ENCODE measurements at places on chromosomes 13 and 19.
A peak's percentile ranks its signal among the peaks of the same experiment; 100 is the strongest.

DNA sequence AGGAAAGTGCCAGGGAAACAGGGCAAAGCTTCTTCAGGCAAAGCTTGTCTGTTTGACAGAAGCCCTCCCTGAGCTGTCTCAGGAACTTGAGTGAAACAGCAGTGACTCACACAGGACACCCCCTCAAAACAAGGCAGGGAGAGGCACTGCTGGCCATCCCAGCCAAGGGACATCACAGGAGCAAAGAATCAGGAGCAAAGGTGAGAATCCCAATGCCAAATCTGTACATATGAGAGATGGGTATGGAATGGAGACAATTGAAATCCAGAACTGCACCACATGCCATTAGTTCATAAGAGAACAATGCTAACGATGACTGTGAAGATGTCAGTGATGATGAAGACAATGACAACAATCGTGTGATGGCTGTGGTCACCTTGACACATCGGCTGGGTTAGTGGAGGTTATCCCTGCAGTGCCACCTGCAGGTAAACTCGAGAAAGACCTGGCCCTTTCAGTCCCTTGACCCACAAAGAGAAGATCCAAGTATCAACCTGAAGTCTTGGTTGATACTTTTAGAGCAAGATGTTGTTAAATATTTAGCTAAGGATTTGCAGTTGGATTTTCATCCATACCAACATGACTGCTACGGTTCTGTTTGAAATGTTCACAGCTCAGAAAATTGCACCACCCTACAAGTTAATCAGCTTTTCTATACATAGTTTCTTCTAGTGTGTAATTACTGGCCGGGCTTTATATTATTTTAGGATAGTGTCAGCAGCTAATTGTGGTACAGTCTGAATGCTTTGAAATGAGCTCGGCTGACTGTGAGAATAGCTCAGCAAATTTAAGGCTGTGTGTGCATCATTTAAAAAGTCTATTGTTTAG lies 42.0 kb upstream of the IPO5 start:
- peak; percentile 31 for DNase-seq

GRCh38 chr19:31351056-31351854 lies 2.0 kb upstream of the TSHZ3 start:
- DNase-seq = peak; percentile 62

- DNase-seq = no peak
These were observed 1162.3 kb downstream of the SLITRK1 start for GRCh38 chr13:82719987-82720386.

DNA sequence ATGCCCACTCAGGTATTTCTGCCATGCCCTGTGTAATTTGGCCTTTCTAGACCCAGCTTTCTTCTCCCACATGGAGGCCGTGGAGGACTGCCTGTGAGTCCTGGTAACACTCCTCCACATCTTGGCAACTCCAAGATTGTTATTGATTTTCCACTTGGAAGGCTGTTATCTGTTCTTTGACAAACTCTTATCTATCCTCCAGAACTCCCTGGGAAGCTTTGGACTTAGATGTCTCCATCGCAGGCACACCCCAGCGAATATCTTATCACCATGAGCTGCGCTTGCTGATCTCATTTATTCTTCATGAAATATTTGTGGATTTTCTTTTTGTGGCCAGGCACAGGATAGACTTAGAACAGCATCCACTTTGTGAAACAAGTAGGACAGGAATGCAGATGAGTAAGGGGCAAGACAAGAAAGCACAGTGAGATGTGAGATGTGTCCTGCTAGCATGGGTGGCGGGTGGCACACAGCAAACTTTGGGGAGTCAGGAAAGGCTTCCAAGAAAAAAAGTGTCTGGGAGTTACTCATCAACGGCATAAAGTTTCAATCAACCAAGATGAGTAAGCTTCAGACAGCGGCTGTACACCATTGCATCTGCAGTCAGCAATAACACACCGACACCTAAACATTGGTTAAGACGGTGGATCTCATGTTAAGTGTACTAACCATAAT lies 84.5 kb upstream of the IRS2 start:
- peak; percentile 13 for DNase-seq

- peak; percentile 87 for DNase-seq
These were observed at the start of gene ZNF677 for GRCh38 chr19:53254411-53255341. Gene ZNF677, minus strand, starts transcription at chr19:53254873. Its CDS starts 3,323 bp downstream, at chr19:53251550.

- no peak for DNase-seq
These were observed 278.7 kb upstream of the GPC6 start for GRCh38 chr13:92947770-92948434.

DNA sequence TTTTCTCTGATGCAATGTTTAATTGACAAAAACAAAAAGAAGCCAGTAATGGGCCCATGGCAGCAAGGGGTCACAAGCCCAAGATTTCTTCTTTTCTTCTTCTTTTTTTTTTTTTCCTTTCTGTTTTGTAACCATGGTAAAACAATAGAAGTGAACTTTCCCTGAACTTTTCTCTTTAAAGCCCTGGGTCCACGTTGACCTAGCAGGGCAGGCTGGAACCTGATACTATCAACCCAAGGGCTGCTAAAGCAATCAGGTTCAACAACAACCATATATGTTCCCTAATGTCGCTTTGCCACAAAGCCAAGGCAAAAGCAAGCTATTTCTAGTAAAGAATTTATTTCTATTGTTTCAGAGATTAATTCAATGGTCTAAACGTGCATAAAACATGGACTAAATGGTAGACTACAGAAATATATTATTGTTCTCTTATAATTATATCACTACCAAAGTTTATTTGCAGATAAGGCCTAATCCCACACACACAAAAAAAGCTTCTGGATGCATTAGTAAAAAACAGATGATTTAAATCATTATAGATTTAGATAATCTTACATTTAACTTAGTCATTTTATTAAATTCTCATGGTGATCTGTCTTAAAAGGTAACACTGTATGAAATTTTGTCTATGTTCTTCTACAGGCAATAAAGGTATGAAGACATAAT lies 153.9 kb downstream of the DACH1 start:
- no peak for DNase-seq

DNA sequence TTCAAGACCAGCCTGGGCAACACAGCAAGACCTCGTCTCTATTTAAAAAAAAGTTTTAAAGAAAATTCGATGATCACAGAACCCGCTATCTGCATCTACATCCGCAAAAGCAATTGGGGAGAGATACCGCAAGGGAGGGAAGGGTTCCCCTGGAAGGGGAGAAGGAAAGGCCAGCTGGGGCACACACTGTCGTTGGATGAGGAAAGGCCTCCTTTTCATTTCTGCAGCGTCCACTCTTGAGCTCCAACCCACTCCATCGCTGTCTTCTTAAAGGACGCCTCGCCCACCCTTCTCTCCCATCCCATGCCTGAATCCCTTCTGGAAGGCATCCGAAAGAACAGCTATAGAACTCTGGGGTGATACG lies 3.2 kb upstream of the PRKCG start:
- DNase-seq = no peak

Data from EL (cell line).